H1 (cell line): ENCODE measurements at places on chromosomes 7 and 10.

DNA sequence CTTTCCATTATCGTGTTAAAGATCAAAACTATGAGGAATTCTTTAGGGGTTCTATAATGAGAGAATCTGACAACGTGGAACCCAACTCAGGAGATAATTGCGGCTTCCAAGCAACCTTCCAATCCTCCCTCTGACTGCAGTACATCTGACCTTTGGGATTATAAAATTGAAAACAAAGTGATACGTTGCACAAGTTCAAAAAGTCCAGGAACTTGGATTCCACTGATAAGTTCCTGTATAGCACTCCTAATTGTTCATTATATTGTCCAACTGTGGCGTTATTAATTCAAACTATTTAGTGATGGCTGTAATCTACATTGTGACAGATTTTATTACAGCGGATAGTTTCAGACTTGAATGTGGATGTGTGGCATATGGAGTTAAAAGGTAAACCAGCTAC lies 15.4 kb downstream of the MALRD1 start:
- no peak for DNase-seq

DNA sequence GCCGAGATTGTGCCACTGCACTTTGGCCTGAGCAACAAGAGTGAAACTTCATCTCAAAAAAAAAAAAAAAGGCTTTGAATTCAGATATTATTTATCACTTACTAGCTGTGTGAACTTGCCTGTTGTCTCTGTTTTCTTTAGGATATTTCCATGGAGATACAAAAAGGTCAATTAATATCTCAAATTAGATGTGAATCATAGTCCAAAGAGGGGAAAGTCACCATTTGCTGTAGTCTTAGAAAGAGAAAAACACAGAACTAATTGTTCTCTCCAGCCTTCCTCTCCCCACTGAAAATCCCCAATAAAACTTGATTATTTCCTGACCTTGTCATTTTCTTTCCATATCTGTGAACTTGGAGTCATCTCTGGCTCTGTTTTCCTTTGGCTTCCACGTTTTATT lies 21.2 kb downstream of the HEPACAM2 start:
- DNase-seq = no peak

GRCh38 chr10:123665491-123666286 lies 466 bp upstream of the GPR26 start:
- no peak for DNase-seq

DNA sequence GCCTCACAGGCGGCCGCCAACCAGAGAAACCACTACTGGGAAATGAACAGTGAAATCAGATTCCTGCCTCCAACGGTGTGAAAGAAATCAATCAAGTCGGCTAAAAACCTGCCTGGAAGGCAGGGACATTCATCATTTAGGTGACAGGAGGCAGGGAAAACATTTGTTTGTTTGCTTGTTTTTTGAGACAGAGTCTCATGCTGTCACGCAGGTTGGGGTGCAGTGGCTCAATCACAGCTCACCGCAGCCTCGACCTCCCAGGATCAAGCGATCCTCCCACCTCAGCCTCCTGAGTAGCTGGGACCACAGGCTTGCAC lies 30.5 kb downstream of the AP5Z1 start:
- no peak for DNase-seq

- peak; percentile 33 for DNase-seq
Observed at GRCh38 chr10:5629303-5630111, 36.9 kb downstream of the ASB13 start.

DNA sequence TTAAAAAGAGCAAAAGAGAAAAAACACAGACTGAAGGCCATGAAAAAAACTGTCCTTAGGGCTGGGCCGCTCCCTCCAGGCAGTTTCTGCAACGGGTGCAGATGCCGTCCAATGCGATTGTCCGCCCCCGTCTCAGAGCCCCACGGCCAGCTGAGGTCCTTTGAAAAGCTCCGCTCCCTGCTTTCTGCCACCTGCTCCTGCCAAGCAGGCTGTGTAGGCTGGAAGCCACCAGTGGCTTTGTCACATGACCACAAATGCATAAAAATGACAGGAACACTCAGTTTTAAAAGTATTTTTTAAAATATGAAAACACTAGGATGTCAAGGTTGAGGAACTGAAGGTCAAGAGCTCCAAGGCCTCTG lies 71.7 kb downstream of the AMZ1 start:
- DNase-seq = no peak

DNA sequence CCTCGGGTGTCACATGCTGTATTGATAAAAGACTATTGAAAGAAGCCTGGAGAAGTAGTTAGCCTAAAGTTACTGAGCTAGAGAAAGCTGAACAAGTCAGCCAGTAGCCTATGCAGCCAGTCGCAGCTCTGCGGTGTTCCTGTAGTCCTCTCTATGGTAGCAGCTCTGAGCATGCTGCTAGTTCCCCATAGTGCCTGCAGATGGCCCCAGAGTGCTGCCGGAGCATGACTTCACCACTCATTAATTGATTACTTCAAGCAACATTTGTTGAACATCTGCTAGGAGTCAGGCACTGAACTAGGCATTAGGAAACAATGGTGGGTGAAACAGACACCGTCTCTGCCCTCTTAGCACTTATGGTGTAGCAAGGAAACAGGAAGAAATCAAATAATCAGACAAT lies 422.7 kb downstream of the SORCS3 start:
- peak; percentile 38 for DNase-seq

DNA sequence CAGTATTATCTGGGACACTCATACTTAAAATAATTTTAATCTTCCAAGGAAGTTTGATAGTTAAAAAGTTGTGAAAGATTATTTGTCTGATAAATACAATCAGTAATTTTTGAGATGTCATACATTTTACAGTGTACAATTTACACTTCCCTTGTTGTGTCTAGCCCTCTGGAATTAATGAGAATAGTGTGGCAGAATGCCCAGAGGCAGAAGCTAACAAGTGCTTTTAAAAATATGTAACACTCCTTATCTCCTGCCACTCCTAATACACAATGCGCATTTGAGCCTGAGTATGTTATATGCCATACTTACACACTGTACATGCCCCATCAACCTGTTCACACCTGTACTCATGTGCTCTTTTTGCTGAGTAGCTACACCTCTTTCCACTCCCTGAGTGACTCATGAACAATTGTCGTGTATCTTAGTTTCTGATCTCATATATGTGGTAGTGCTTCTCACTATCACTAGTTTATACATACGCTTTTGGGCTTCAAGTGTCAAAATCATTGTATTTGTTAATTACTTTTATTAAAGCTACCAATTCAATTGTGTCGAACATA lies 106.9 kb upstream of the GNAI1 start:
- DNase-seq = no peak

GRCh38 chr10:59896191-59896590 lies 10.2 kb downstream of the CCDC6 start:
- DNase-seq = no peak

- no peak for DNase-seq
Observed at GRCh38 chr10:58237014-58237834, 30.5 kb downstream of the IPMK start.

- no peak for DNase-seq
Observed at GRCh38 chr10:36182179-36182566, 540.1 kb upstream of the FZD8 start.

GRCh38 chr10:115580239-115580638 lies 487.1 kb downstream of the ATRNL1 start:
- DNase-seq = no peak

DNA sequence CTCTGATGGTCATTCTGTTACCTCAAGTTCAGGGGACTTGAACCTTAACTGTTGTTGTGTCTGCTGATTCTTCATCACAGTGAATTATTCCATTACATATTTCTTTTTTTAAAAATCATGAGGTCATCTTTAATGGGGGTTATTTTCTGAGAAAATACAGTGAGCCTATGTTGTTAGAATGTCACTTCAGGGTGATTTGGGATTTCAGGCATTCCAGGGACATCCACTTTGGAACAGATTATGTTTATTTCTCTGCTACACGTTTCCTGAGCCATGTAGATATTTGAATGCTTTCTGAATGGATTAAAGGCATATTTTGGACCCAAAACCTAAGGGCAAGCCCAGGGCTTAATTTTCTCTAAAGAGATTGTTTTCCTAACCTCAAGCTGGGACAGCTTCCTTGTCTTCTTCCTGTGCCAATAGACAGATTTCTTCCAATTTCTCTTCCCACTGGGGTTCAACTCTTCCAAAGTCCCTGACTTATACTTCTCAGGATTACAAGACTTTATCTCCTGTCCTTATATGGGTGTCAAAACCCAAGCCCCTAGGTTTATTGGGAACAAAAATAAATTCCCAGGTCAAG lies 271.7 kb downstream of the ARHGAP12 start:
- no peak for DNase-seq

GRCh38 chr7:121109145-121109544 lies 120.6 kb downstream of the CPED1 start:
- DNase-seq = no peak

GRCh38 chr10:32112055-32112454 lies 55.8 kb upstream of the KIF5B start:
- DNase-seq = no peak

GRCh38 chr10:91589015-91589657 lies 43.7 kb downstream of the PPP1R3C start:
- DNase-seq = no peak

GRCh38 chr10:128463991-128464760 lies 338.0 kb upstream of the MKI67 start:
- no peak for DNase-seq

DNA sequence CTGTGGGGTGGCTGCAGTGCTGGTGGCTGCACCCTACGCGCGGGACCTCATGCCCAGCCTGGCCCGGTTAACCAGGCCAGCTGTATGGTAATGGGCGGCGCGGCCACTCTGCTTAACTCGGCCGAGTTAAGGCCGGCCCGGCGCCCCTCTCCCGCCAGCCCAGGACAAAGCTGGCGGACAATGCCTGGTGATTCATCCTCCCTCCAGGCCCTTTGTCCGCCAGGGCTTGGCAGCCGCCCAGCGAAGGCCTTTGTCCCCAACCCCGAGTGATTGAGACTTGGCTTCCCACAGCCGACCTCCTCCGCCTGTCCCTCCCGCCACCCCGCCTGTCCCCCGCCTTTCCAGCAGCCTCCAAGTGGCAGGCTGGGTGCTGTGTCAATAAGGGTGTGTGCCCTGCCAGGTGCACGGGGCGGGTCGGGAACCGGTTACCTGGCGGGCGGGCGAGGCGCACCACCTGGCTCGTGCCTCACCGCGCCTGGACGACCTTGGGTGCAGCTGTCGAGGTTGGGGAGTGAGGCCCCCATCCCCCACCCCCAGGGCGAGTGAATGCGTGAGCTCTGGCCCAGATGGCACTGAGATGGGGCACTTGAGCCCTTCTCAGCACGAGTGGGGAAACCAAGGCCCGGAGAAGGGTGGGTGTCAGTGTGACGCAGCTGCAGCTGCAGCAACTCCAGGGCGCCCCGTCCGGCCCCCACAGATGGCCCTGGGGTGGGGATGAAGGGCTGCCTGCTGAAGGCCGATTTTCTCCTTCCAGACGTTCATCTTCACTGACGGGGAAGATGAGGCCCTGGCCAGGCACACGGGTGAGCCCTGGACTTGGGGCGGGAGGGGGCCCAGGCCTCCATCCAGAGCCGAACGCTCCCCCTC lies 4.6 kb downstream of the LFNG start:
- peak; percentile 78 for DNase-seq

GRCh38 chr10:30151581-30152389 lies 92.4 kb upstream of the JCAD start:
- DNase-seq = peak; percentile 2

DNA sequence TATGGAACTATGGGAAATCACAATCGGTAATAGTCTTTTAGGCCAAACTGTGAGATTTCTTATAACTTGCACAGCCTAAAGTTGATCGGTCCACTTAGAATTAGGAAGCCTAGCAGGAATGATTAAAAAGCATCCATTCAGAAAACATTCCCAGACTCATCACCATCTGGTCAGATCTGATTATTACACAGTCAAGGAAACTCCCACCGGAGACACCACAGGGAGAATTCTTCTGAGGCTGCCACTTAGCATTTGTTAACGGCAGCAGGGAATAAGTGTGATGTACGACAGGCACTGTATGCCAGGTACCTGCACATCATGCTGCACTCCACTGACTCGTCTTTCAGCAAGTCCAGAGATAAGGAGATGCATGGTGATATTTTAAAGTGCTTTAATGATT lies 227.6 kb upstream of the STEAP1 start:
- no peak for DNase-seq

DNA sequence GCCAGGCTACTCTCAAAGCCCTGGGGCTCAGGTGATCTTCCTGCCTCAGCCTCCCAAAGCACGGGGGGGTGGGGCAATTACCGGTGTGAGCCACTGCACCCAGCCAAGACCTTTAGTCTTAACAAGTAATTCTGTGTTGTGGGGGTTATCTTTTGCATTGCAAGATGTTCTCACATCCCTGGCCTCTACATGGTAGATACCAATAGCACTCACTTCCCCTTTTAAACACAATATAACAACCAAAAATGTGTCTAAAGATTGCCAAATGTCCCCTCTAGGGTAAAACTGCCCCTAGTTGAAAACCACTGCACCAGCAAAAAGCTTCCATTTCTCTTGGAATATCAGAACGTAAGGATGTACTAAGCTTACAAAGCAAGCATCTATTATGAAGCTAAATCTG lies 225.0 kb downstream of the CTNNA3 start:
- DNase-seq = no peak

GRCh38 chr10:93608421-93608820 lies 3.9 kb upstream of the PDE6C start:
- no peak for DNase-seq

DNA sequence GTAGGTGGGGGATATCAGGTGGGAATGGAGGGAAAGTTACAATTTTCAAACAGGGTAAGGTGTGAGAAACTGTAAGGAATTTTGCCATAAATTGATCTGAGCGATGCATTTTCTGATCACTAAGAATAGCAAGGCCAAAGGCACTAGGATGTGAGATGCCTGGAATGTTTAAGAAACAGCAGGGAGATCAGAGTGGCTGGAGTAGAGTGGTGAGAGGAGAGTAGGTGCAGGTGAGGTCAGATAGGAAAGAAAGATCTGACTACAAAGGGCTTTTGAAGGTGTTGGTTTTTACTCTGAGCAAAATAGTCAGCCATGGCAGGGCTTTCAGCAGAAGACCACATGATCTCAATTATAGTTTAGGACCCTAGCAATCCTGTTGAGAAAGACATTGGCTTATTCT lies 55.0 kb downstream of the HDAC9 start:
- DNase-seq = no peak

- no peak for DNase-seq
Observed at GRCh38 chr10:74047871-74048270, 50.0 kb downstream of the VCL start.

DNA sequence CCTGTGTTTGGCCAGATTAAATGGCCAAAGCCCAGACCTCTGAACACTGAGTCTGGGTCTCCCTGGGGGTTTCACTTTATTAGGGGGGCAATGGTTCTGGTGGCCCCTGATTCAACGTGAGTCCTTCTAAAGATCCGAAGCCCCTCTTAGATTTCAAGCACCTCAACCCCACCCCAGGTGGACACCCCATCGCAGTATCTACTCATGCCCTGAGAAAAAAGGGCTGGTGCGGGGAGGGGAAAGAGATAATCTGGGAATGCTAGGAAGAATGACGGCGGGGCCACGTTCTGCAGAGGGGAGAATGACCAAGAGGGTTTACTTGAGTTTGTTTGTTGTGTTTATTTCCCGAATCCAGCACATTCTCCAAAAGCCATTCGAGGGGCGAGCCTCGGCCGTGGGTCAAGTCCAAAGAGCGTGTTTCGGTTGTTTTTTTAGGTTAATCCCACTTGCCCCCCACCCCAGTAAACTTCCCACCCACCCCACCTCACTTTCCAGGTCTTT lies 832 bp downstream of the PDLIM1 start:
- DNase-seq = no peak
